CD4-positive, alpha-beta T cell treated with Interleukin-2 at 100 ng/mL for 4 hours (primary cell): ENCODE measurements at places on chromosomes 2 and 18.

- peak; percentile 64 for DNase-seq
Measured at GRCh38 chr2:88671786-88672427, 19.6 kb upstream of the RPIA start.

- DNase-seq, result peak; percentile 29
Measured at GRCh38 chr2:240626531-240627300, 1.4 kb downstream of the GPR35 start.

- no peak for DNase-seq
Measured at GRCh38 chr2:212936572-212936971, 214.8 kb downstream of the IKZF2 start.

DNA sequence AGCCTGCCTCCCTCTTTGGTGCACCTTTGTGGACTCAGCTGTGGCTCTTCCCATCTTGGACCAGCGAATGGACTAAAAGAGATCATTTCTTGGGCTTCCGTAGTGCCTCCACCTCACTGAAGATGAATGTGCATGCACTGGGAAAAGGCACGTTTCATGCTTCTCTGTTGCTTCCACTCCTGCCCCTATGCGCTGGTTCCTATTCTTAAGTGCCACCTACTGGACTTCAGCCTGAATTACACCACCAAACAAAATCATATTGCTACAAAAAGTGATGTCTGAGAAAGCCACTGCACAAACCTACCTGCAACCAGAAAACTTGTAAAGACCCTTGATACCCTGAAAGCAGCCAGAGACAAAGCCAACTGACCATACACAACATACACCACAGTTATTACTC, 695.6 kb downstream of the TSN start:
- no peak for DNase-seq

GRCh38 chr2:192194265-192194865, 368 bp downstream of the TMEFF2 start:
- DNase-seq, result no peak

DNA sequence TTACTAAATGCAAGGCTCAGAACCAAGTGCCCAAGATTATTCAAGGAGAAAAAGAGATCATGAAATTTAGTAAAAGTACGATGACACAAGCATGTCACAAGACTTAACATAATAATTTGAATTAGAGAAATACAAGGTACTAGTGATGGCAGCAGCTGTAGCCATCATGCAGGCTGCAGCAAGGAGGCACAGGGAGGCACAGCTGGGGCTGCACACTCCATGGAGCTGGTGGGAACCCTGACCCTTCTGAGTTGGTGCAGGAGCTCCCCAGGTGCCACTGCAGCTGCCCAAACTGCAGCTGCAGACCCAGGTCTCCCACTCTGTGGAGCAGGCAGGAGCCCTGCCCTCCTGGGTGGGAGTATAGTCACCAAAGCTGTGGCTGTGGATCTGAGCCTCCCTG, 46.0 kb downstream of the COL3A1 start:
- DNase-seq, result no peak

DNA sequence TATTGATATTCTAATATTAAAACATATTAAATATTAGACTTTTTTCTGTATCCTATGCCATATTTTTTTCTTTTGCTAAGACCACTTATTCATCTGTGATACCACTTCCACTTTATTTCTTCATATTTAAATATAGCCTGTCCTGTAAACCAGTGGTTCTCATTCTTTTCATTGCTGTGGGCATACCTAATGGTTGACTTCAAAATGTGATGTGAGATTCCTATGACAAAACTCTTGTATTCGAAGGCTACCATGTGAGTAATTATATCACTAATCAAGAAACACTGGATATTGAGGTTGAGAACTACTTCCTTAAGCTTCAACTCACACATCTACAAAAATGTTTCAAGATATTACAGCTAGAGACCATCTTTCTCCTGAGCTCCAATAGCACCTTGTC, 3.6 kb downstream of the SCRN3 start:
- no peak for DNase-seq

DNA sequence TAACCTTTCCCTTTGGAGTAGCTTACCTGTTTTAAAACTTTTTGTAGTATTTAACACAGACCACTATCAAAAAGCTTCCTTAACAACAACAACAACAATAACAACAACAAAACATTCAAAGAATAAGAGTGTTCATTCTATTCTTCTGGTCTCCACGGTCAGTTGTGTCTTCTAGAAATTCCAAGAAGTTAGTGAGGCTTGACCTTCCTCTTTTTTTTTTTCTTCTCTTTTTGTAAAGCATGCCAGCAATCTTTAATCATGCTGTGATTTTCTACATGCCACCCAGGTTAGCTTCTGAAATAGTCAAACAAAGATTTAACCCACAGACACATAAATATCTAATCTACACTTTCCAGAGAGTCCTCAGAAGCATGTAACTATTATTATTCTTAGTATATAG, 28.4 kb upstream of the KLHL14 start:
- no peak for DNase-seq

DNA sequence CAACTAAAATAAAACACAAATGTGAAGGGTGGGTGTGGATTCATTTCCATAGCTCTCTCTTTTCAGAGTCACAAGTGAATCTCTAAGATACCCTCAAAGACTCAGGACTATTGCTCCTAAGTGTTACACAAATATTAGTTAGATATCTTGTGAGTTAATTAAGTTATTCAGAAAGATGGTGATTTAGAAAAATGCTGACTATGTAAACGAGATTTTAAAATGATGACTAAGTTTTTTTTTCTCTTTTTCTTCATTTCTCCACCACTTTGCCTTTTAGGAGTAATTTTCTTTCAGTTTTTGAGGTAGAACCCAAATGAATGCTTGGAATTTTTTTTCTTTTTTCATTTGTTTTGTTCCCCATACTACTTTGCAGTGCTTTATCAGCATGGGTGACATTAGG, 479.7 kb downstream of the SPAG16 start:
- DNase-seq, result no peak

- no peak for DNase-seq
Measured at GRCh38 chr2:183284606-183285005, 160.4 kb downstream of the NUP35 start.

DNA sequence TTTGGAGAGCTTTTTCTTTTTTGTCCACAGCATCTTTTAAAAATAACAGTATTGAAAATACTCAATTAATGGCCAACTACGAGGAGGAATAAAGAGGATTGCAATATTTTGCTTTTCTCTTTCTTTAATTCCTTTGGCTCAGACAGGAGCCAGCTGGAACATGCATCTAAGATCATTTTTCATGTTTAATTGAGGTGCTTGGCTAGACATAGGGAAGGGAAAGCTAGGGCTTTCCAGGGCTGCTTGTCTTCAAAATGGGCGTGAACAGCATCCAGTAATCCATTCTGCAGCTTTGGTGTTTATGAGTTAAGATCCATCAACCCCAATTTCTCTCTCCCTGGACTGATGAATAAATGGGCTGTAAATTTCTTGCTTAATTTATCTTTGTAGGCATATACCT, 323.0 kb downstream of the PTPRM start:
- no peak for DNase-seq

DNA sequence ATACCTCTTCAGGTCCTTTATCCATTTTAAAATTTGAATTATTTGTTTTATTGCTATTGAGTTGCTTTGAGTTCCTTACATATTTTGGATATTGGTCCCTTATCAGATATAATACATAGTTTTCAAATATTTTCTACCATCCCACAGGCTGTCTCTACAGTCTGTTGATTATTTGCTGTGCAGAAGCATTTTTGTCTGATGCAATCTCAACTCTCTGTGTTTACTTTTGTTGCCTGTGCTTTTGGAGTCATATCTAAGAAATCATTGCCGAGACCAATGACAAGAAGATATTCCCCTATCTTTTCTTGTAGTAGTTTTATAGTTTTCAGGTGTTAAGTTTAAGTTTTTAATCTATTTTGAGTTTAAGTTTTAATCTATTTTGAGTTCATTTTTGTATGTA, 25.2 kb upstream of the RASGRP3 start:
- DNase-seq, result no peak

DNA sequence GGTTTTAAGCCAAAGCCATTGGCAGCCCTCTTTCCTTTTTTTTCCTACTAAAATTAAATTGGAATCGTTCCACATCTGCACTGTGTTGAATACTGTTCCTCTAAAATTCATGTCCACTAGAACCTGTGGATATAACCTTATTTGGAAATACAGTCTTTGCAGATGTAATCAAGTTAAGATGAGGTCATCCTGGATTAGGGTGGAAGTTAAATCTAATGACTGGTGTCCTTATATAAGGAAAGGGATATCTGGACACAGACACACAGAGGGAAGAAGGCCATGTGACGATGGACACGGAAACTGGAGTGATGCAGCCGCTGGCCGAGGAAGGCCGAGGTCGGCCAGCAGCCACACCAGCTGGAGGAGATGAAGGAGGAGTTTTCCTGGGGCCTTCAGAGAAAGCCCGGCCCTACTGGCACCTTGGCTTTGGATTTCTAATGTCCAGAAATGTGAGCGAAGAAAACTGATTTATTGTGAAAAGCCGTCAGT, 49.4 kb downstream of the LONRF2 start:
- DNase-seq, result no peak
